T-helper 2 cell (primary cell): ENCODE measurements at places on chromosomes 5 and 9.

GRCh38 chr5:124519396-124519795 lies 227.0 kb downstream of the ZNF608 start:
- DNase-seq: no peak

GRCh38 chr5:167255926-167256325 lies 1035.5 kb upstream of the WWC1 start:
- no peak for DNase-seq

- DNase-seq: no peak
Measured at GRCh38 chr5:137186759-137187461, 312.2 kb downstream of the SPOCK1 start.

DNA sequence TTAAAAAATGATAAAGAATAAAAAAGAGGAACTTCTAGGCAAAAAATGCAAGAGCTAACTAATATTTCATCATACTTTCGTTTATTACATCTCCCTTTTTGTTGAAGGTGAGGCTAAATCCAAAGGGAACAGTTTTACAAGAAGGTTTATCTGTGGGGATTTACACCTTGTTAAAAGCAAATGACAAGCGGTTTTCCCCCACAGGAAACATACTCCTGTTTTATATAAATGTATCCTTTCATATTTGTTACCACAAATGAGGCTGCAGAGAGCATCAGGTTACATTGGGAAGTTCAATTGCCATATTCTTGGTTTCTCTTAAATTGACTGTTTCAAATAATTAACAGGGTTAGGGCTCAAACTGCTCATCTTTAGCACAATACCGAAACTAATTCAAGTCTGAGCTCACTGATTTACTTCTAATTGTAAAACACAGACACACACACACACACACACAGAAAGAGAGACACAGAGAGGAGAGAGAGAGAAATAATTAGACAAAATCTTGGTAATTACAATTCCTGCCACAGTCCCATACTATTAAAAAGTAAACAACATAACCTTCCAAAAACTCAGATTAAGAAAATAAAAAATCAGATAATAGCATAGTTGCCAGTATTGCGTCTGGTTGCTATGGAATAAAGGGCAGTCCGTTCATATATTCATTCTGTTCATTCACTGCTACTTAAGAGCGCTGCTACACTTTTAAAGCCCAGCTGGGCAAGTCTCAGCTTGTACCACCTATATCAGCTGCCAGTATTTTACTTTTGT lies 17.1 kb downstream of the RFX3 start:
- DNase-seq: no peak

GRCh38 chr9:71680189-71680980 lies 87.9 kb downstream of the CEMIP2 start:
- no peak for DNase-seq

- no peak for DNase-seq
Measured at GRCh38 chr9:18275313-18275990, 198.5 kb upstream of the ADAMTSL1 start.

- no peak for DNase-seq
Measured at GRCh38 chr5:59829386-59829785, 64.1 kb downstream of the PDE4D start.

GRCh38 chr5:59036274-59036961 lies 453.5 kb downstream of the RAB3C start:
- DNase-seq: peak; percentile 83
